ENCODE measurements at places on chromosomes 2 and 18.

- DNase-seq: no peak
Measured at GRCh38 chr2:165499131-165499530, 29.6 kb downstream of the CSRNP3 start.

DNA sequence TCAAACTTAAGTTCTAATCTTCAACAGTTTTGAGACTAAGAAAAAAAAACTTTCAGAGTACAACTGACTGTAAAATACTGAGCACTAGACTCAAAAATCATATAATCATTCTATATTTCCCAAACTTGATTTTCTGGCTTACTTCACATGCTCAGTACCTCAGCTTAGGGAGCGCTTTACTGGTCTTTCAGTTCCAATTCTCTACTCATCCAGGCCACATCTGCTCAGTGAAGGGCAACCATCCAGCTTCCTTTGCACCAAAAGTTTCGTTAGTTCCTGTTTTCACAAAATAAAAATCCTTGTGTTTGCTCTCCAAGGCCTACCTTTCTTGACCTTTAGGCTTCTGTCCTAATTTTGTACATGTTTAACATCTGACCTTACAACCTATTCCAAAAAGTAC, 287.6 kb upstream of the LRRTM1 start:
- no peak for DNase-seq

DNA sequence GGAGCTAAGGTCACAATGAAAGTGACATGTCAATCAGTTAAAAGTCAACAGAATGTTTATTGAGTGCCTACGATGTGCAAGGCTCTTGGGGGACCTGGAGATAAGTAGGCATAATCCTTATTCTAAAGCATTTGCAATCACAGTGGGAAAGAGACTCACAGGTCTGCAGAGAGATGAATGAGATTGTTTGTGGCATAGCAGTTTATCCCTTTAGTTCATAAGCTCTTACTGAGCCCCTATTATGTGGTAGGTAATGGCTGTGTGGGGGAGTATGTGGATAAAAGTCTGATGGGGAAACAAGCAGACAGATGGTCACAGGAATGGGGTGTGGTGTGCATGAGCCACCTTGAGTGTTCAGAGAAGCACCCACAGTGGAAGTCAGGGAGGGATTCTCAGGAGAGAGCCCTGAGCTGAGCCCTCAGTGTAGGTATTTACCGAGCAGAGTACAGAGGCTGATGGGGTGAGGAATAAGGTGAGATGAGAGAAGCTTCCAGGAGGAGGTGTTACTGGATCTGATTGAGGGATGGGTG, 48.1 kb downstream of the EMILIN2 start:
- DNase-seq: no peak

DNA sequence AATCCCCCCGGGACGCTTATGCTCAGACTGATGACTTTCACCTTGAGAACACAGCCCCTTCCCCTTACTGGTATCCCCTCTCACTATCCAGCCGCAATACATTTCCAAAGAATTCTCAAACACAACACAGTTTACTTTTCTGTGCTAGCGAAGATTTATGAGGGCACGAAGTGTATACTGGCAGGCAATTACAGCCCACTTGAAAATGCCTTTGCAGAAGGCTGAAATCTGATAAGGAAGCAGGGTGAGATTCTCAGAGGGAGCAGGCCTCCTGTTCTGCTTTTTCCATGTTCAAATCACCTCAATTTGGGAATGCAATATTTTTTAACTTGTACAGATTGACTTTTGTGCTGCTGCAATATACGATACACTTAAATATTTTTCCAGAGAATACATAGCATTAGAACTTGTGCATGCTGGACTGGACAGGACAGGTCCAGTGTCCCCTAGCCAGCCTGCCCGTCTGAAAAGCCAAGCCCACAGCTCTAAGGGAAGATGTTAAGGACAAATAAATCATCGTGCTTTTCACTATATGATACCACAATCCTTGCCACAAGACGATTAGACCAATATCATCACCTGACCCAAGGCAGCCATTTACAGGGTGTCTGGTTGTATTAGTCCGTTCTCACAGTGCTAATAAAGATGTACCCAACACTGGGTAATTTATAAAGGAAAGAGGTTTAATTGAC, 262.1 kb downstream of the EPHA4 start:
- DNase-seq: no peak

- no peak for DNase-seq
Measured at GRCh38 chr18:70463085-70463484, 174.2 kb downstream of the SOCS6 start.

- DNase-seq: no peak
Measured at GRCh38 chr2:85179541-85179940, 46.3 kb downstream of the TCF7L1 start.

DNA sequence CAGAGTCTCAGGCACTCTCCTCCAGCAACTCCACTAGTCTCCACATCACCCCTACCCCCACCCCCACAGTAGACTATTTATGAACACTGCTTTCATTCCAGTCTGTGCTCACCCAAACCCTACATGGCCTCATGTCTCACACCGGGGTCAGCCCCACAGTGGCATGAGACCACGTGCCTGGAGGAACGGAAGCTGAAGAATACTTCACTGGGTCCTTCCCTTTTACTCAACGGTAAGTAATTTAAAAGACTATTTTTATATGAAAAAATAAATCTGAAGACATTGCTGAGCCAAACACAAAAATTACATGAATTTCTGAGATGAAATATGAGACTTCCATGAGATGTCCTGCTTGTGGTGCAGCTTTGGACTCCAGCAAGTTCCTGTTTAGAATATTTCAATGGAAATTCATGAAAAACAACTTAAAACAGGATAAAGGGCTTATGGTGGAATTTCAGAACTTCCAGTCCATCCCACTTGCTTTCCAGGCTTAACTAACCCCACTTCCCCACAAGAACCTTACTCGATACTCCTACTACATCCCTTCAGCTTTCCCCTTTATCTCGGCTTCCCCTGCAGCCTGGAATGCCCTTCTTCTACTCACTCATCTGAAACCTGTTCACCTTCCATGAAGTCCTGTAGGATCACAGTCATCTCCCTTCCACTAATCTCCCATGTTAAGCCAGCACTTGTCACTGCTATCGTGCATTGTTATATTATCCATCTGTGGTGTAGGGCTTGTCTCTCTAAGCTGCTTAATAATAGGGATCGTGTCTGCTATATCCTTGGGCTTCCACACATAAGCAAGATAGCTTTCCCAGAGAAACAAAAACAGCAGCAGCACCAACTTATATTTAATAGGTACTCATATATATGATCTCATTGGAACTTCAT, 47.9 kb downstream of the SLC14A1 start:
- no peak for DNase-seq

GRCh38 chr2:107719836-107720235, 106.9 kb upstream of the RGPD4 start:
- no peak for DNase-seq

DNA sequence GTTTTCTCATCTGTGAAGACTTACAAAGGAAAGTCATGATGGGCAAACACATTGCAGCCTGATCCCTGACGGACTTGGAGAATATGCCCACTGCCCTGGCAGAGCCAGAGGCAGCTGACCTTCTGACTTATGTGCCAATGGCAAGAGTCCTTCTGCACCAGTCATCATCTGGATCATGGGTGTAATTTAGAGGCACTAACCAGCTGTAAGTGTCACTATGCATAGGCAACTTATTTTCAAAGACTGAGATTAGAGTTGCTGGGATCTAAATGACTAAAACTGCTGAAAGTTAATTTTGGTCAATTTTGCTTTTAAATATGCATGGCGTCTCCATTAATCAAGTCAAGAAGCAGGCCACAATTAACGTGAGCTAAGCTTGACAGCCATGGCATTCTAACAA, 261.2 kb downstream of the BCL11A start:
- no peak for DNase-seq

DNA sequence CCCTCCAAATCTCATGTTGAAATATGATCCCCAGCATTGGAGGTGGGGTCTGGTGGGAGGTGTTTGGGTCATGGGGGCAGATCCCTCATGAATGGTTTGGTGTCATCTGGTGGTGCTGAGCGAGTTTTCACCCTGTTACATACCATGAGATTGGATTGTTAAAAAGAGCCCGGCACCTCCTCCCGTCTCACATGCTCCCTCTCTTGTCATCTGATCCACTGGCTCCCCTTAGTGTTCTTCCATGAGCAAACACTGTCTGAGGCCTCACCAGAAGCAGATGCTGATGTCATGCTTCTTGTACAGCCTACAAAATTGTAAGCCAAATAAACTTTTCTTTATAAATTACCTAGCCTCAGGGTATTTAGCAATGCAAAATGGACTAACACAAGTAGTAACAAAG, 405.0 kb upstream of the SLC39A10 start:
- no peak for DNase-seq

- no peak for DNase-seq
Measured at GRCh38 chr2:54546518-54546917, 90.4 kb downstream of the SPTBN1 start.

GRCh38 chr2:37585982-37586621, 85.3 kb downstream of the CDC42EP3 start:
- DNase-seq: peak; percentile 57

GRCh38 chr2:38322224-38322914, 54.7 kb downstream of the ATL2 start:
- DNase-seq: no peak

- no peak for DNase-seq
Measured at GRCh38 chr18:51433881-51434280, 236.4 kb upstream of the MEX3C start.

DNA sequence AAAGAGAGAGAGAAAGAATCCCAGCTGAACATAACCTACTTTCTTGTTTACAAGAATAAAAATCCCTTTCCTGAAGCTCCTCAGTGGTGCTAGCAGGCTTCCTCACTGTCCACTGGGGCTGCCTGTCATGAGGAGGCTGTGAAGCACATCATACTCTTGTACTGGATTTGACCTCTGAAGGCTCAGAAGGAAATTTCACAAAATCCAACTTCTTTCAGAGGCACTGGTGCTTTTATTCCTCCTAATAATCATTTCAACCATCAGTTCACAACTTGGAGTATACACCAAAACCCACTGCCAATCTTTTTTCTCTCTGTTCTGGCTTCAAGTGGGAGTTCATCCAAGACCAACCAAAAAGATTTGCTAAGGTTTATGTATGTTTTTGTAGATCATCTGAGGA, 48.5 kb downstream of the TMX3 start:
- peak; percentile 35 for DNase-seq

DNA sequence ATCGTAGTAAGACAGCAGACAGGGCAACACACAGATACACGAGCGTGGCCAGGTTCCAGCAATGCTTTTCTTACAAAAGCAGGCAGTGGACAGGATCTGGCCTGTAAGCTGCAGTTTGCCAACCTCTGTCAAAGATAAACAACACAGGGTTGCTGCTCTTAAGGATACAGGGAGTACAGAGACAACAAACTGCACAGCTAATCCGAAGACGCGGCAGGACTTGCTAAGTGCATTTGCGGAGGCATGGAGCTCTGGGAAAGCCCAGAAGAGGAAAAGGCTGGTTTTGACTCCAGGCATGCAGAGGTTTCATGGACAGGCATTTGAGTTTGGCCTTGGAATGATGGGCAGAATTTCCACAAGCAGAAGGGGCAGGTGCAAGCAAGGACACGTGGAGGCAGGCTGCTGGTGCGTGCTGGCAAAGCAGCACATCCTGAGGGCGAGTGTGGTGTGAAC, 24.4 kb downstream of the SERTAD2 start:
- DNase-seq: no peak

GRCh38 chr18:25827961-25828561, 262.4 kb downstream of the SS18 start:
- no peak for DNase-seq

DNA sequence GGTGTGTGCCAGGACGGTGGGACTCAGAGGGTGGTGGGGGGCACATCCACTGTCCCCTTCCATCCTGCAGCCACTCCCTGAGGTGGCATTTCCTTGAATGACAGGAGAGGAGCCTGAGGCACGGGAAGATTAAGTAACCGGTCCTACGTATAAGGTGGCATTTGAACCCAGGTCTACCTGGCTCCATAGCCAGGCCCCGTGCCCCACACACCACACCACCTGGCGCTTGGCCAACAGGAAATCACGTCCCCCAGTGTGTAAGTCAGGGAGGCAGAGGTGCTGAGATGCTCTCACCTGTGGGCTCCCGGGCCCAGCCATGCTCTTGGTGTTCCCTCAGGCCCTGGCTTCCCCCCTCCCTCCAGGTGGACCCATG, 53.7 kb downstream of the HPCAL1 start:
- no peak for DNase-seq

DNA sequence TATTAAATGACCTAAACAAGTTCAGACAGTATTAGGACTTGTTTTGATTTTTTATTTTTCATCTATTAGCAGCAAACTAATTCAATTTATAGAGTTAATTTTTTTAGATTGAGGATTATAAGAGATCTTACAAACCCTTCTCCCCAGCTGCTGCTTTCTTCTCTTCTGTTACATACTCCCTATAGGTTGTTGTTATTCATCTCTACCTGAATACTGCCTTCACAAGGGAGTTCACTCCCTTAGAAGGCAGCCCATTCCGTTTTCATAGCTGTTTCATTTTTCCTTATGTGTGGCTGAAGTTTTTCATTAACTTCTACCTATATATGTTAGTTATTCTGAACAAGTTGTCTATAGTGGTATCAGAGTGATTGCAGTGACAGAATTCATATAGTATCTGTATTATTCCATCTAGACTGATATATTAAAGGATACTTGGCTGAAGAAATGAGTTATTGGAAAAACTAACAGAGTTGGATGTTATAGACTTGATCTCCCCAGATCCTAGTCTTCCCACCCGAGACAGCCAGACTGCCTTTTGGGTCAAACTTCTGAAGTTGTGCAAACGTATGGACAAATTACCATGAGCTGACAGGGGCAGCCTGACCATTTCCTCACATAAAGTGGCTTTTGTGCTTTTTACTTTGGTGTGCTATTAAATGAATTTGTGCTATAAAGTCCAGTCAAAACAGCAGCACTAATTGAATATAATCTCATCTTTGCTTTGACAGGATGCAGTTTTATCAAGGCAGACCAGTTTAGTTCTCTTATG, 8.7 kb downstream of the GLS start:
- DNase-seq: no peak

DNA sequence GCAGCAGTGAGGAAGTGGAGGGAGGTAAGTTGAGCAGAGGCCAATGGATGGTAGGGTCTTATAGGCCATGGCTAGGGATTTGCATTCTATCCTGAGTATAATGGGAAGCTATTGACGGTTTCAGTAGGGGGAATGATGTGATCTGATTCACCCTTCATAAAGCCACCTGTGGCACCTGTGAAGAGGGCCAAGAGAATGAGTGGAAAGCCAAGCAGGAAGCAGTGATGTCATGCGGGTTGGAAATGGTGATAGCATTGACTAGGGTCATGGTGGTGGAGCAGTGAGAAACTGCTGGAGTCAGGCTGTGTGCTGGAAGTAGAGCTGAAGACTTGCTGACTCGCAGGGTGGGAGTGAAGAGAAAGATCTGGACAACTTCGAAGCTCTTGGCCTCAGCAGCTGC, 111.7 kb downstream of the MARCHF4 start:
- DNase-seq: no peak
